Left lung (tissue), 14 donors: ENCODE measurements at places on chromosomes 13 and 19. TPM values are rescaled to one million over a fixed set of nuclear protein-coding genes. Genes with fewer than 3 reads are reported as not detected.

- no peak for DNase-seq
These were observed 16.2 kb downstream of the SOX21 start for GRCh38 chr13:94696171-94696570.

DNA sequence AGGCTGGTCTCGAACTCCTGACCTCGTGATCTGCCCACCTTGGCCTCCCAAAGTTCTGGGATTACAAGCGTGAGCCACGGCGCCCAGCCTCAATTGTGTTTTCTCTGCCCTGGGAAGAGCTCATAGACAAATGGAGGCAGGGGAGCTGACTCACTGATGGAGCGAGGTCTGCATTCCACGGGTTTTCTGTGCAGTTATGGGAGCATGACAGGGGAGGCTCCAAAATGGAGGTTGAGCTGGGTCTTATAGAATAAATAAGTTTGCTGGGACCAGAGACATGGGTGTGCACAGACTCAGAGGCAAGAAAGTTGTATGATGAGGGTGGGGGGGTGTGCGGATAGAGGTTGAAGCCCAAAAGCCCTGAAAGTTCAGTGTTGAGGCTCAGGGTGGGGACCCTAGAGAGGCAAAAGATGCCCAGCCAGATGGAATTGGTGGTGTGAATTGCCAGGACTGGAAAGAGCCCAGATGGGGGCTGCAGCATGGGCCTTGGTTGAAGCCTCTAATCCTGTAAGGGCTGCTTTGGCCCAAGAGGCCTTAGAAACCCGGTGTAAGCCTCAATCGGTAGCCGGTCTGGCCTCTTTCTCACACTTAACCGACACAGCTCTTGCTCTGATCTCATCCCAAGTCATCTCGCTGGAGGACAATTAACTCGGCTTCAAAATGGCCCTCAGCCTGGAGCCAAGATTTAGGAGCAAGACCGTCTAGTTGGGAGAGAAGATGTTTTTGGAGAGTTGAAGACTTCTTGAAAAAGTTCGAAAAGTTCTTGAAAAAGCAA is 1.9 kb downstream of the TPM4 start:
- DNase-seq: peak; percentile 31

DNA sequence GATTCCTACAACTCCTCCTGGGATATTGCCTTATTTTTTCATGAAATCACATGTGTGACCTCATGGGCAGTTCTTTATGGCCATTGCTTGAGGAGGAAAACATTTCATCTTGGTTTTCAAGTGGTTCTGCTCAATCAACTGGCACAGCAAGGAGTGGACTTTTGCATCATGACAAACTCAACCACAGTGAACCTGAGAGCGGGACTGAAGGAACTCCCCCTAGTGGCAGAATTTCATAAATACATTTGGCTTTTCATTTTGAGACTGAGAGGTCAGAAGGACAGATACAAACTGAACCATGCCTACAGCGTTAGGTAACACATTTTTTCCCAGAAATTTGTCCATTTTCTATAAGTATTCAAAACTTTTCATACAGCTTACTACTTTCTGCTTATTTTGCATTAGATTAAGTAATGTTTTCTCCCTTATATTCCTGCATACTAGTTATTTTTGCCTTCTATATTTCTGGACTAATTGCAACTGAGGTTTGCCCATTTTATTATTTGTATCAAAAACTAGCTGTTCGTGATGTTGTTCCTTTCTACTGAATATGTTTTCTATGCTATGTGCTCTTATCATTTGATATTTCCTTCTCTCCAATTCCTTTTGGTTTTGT is 13.4 kb upstream of the SIGLEC12 start:
- peak; percentile 24 for DNase-seq

DNA sequence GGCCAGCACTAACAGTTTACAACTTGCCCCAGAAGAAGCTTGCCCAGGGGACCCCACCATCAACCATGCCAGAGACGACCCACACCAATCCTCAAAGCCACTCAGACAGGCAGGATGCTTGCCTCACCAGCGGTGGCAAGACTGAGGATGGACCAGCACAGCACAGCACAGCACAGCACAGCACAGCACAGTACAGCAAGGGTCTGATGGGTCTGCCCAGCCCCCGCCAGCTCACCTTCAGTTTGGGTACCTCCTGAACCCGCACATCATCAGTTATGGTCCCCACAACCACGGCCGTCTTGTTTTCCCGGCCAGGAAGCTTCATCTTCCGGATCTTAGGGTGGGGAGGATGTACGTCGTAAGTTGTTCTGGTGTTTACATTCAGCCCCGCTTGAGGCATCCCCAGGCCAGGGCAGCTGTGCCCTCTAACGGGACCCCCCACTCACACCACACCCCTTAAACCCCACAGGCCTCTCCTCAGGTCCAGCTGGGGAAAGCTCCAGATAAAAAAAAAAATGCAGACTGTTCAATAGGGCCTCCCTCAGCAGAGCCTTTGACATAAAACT is 1.7 kb upstream of the FAM83E start:
- no peak for DNase-seq

GRCh38 chr19:13633109-13633508 is 126.8 kb upstream of the CACNA1A start:
- DNase-seq: peak; percentile 30

DNA sequence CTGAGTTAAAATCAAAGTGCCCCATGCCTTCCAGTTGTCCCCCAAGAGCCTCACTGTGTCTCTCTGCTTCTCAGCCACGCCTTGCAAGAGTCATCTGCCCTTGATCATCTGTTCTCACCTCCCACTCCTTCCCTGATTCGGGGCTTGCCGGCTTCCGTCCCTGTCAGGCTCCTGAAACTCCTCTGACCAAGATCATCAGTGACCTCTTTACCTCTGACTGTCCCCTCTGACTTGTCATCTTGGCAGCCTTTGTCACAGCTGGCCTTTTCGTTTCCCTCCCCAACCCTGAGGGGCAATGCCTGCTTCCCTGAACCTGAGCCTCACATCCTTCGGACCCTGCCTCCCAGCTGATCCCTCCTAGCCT is 66.3 kb downstream of the MAP4K1 start:
- DNase-seq: no peak

DNA sequence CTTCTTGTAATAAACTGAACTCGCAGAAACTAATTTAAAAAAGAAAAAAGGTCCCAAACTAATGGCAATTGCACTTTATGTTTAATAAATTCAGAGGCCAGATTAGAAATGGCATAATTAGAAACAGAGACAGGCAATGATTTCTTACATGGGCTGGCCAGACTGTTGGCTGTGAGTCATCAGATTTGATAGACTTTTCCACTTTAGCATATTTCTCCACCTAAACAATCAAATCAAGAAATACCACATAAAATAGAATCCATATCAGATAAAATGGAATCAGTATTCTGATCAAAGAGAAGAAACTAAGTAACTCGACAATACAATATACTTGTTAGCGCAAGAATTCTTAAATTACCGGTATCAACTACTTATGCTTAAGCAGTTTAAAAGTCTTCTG is 29.0 kb downstream of the EXOSC8 start:
- DNase-seq: no peak

DNA sequence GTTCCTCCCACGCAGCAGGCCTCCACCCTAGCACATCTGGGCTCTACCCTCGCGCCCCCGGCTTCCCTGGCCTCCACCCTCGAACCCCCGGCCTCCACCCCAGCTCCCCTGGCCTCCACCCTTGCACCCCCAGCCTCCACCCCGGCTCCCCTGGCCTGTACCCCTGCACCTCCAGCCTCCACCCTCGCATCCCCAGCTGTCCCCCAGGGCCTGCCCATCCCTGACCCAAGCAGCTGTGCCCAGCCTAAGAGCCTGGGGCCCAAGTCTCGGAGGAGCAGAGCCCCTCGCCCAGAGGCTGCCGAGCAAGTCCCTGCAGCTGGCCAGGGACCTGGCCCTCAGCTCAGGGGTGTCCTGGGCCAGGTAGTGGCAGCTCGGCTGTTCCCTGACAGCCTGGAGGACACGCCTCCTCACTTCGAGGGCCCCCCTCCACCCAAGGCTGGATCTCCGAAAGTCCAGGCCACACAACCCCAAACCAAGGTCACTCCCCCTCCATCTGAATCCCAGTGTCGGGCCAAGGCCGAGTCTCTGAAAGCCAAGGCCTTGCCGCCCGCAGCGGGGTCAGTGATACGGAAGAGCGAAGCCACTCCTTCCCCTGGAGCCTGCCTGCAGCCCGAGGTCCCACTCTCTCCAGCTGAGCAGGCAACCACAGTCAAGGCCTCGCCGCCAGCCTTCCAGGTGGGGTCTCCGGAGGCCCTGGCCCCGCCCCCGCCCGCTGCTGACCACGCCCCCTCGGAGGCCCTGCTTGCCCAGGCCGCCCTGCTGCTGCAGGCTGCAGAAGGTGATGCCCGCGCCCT is 7.9 kb upstream of the ARHGAP33 start:
- DNase-seq: peak; percentile 47

DNA sequence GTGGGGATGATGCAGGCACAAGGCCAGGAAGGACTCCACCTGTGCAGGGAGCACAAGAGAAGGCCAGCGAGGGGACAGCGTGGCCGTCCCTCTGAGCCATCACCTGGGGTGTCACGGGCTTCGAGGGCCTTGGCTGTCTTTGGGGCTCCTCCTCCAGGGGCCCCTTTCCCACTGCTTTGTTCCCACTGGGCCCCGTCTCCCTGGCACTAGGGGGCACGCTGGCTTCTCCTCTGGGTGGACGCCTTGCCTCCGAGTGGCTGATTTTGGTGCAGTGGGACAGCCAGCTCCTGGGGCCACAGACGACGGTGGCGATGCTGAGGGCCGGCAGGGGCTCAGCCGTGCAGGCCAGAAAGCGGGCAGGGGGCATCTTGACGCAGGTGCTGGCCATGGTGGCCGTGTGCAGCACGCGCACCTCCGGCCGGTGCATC is 43.2 kb upstream of the GRTP1 start:
- no peak for DNase-seq

DNA sequence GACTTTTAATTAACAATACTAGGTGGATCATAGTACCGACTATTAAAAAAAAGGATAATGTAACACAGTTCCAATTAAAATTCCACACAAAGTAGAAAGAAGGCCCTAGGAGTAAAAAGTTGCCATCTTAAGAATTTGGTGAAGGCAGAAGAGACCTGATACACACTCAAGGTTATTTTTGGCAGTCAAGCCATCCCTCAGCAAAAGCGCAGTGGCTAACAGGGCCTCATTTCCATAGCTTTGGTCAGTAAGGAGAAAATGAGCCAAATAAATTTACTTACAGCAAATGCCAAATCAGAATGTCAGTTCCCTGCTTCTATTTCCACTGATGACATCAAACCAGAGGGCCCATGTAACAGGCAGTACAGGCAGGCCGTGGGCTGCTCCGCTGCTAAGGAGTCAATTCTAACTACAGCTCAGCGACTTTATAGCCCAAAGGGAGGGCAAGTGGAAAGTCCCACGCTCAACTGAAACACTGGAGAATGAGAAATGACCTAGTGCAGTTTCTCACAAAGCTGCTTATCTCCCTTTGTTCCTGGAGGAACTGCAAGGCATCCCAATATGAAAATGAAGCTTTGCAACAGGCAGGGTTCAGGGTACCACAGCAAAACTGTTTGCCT is 6.3 kb downstream of the ARGLU1 start:
- DNase-seq: no peak

GRCh38 chr13:65787082-65787481 is 1443.1 kb downstream of the PCDH9 start:
- no peak for DNase-seq

GRCh38 chr19:41868989-41869300 is 8.1 kb upstream of the CD79A start:
- no peak for DNase-seq

GRCh38 chr13:44617648-44618047 is 41.5 kb upstream of the TSC22D1 start:
- DNase-seq: no peak

DNA sequence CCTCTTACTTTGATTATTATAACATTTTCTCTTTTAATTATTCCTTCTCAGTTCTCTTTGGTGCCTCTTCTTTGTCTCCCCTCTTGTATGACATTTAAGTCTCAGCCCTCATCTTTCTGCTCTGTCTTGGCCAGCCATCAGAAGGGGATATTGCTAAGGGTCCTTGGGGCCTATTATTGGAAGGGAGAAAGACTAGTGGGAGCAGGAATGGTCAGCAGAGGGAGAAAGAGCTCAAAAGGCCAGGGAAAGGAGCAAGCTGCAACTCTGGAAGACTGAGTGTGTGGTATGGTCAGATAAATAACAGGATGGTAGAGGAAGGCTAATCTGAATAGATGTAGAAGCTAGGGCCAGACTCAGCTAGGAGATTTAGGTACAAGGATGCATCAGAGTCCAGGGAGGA is 336.9 kb downstream of the TDRD3 start:
- DNase-seq: no peak

- DNase-seq: no peak
These were observed 122.3 kb downstream of the ZDHHC20 start for GRCh38 chr13:21336609-21337349.

DNA sequence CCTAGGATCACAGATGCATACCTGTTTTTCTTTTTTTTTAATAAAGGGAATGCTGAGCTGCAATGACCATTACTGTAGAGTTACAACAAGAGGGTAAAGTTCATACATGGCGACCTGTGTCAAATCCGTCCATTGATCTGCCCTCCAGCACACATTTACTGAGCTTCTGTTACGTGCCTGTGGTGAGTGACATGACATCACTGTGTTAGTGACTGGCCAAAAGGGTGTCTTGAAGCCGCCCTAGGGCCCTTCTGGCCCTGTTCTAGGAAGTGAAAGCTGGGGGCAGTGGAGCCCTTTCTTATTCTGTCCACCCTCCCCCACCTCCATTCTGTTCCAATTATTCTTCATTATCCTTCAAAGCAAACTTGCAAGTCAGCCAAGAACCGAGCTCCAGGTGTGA is 66.3 kb downstream of the ZIC5 start:
- no peak for DNase-seq

DNA sequence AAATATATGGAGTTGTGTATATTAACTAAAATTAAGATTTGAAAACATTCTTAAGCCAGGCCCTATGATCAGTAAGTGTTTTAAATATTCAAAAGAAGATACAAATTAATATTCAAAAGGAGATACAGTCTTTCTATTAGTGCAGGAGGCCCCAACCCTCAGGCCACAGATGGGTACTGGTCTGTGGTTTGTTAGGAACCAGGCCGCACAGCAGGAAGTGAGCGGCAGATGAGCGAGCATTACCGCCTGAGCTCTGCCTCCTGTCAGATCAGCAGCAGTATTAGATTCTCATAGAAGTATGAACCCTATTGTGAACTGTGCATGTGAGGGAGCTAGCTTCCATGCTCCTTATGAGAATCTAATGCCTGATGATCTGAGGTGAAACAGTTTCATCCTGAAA is 232.9 kb downstream of the FOXO1 start:
- no peak for DNase-seq

GRCh38 chr19:4598712-4599111 is 39.2 kb upstream of the SEMA6B start:
- DNase-seq: no peak

GRCh38 chr19:28039677-28040381 is 1173.1 kb downstream of the UQCRFS1 start:
- no peak for DNase-seq

Gene ZNF470
- 8.7 TPM for polyA plus RNA-seq

Gene CYP4F2
- polyA plus RNA-seq: 0.34 TPM

Gene SARS2
- 39.4 TPM for polyA plus RNA-seq

Gene ZNF90
- polyA plus RNA-seq: 35.9 TPM

Gene ZNF829
- polyA plus RNA-seq: 6.8 TPM

Gene SYCN
- polyA plus RNA-seq: not detected

Gene ACP7
- 0.13 TPM for polyA plus RNA-seq

Gene TEX101
- not detected for polyA plus RNA-seq

Gene CDX2
- not detected for polyA plus RNA-seq

Gene ZNF136
- polyA plus RNA-seq: 14.7 TPM

Gene DACT3
- 42.1 TPM for polyA plus RNA-seq

Gene PCDH17
- polyA plus RNA-seq: 17.2 TPM

Gene CA11
- 3.7 TPM for polyA plus RNA-seq

Gene FPR3
- 1.2 TPM for polyA plus RNA-seq
